ENCODE measurements at places on chromosomes 11 and 22.

GRCh38 chr22:36149441-36149840, 11.1 kb downstream of the APOL3 start:
- no peak for DNase-seq

GRCh38 chr11:45486461-45486860, 179.0 kb downstream of the CHST1 start:
- DNase-seq, result no peak

DNA sequence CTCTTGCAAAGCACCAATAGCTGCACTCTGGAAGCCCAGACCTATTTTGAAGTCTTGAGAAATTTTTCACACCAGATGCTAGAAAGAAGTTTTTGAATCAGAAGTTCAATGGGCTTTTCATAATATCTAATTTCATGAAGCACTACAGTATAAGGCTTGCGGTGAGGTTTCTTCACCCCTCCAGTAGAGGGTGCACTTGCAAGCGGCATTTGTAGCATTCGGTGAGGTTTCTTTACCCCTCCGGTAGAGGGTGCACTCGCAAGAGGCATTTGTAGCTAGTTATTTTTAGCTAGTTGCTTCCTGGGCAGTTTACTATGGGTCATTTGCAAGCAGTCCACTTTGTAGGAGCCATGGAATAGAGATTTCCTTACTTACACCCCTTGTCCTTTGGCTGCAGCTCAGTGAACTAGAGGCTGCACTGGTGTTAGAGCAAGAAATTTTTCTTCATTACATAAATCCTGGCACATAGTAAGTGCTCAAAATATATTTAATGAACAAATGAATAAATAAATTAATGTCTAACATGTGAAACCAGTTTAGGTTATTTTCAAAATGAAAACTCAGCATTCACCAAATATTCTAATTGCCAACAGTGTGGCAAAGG, 7.8 kb upstream of the NOX4 start:
- DNase-seq, result no peak

- no peak for DNase-seq
Measured at GRCh38 chr11:811446-812245, 1.9 kb downstream of the RPLP2 start.

GRCh38 chr22:22936915-22937656, 49.5 kb downstream of the IGLL5 start:
- DNase-seq, result no peak

DNA sequence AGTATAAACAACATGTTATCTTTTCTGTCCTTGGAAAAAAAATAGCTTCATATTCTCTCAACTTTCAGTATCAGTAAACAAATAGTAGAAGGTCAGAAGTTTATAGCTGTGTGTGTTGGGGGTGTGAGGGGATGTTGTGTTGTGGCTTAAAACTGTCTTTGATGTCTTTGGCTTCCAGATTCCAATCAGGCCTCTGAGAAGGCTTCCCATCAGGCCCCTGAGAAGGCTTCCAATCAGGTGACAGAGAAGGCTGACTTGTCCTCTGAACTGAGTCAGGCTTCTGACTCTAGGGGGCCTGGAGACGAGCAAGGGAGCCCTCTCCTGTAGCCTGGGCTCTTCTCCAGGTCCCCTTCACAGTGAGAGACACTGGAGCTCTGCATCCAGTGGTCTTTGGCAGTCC, 9.3 kb downstream of the MTFP1 start:
- DNase-seq, result no peak

- no peak for DNase-seq
Measured at GRCh38 chr11:34278175-34278574, 79.6 kb downstream of the ABTB2 start.

Data from stimulated activated CD8-positive, alpha-beta memory T cell treated with anti-CD3 and anti-CD28 coated beads, Interleukin-15, amount 100 ng/mL, for 24 hours (primary cell).